ENCODE measurements at places on chromosomes 12 and 14. TPM values are rescaled to one million over a fixed set of nuclear protein-coding genes. Genes with fewer than 3 reads are reported as not detected.

KRT74 gene
- total RNA-seq: not detected

- DNase-seq: no peak
Measured at GRCh38 chr14:94123296-94123695, 6.1 kb downstream of the IFI27L2 start.

- peak; percentile 83 for DNase-seq
Measured at GRCh38 chr14:30214461-30215090, 286.9 kb upstream of the PRKD1 start.

GRCh38 chr12:101566318-101566717 is 28.5 kb upstream of the MYBPC1 start:
- DNase-seq: no peak

RD3L gene
- total RNA-seq: not detected

DNA sequence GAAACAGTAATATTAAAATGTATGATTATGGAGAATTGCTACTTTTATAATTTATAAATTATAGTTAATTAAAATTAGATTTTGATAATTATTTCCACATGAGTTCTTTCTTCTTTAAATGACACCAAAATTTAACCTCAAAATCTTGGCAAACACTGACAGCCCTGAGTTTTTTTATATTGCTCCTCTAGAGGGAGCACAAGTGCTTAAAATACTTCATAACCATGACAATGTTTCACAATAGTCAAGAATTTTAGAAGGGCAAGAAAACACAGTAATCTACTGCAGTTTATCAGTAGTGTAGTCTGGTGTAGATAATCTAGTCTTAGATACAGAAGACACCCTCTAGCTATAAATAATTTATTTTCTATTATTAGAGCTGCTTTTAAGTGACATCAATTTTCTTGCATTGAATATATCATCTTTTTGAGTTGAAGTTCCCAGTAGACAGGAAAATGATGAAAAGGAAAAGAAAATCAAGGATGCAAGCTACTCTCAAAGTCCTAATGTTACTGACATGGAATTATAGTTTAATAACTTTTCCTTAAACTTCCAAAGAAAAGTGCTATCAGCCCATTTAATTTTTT is 14.3 kb upstream of the PTGER2 start:
- peak; percentile 57 for DNase-seq

GRCh38 chr12:92560713-92561542 is 141.9 kb upstream of the PLEKHG7 start:
- DNase-seq: no peak

DNA sequence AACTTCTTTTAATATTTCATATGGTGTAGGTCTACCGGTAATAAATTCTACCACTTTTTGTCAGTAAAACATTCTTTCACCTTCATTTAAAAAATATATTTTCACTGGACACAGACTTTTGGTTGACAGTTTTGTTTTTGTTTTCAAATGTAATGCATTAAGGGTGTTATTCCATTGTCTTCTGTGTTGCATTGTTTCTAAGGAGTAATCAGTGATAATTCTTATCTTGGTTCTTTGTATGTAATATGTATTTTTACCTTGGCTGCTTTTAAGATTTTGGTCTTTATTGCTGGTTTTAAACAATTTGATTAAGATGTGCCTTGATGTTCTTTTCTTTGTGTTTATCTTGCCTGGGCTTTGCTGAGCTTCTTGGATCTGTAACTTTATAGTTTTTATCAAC is 4.1 kb downstream of the MAP1LC3B2 start:
- DNase-seq: no peak

DNA sequence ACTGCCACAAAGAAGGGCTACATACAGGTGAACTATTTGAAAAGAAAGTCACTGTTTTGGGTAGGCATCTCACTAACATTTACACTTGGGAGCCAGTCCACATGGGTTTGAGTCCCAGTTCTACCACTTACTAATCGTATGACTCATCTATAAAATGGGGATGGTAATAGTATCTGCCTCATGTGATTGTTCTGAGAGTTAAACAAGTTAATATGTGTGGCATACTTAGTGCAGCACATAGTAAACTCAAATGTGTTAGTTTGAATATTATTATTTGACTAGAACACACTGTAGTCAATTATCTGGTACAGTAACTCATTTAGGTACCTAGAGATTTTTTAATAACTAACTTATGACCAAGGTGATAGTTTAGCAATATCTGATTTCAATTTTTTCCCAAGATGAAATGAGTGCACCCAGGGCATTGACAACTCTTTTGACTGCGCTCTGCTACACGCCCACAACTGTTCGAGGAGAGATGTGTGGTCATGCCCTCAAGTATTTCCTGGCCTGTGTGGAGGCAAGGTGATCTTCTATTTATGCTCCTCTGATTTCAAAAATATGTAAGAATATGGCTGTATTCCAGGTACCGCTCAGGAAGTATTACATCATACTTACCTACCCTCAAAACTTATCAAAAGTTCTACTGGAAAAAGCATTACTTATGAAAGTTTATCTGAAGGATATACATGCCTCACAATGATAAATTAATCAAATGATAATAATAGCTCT is 210.6 kb upstream of the EGLN3 start:
- DNase-seq: no peak

KRT72 gene
- total RNA-seq: not detected

DNA sequence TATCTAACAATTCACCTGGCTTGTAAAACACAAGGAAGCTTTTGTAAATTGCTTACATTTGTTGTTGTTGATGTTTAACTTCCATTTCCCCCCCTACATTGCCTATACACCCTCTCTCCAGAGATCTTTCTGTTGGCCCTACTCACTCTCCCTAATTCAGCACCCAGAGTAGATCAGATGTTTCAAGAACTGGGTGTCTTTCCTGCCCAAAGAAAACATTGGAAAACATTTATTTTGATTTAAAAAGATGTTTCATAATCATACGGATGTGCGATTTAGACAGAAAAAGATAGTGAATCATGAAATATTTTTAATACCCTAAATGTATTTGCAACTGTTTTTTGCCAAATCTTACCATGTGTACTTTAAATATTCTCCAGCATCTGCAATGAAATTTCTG is 446.4 kb upstream of the RGS6 start:
- no peak for DNase-seq

- DNase-seq: no peak
Measured at GRCh38 chr14:95309261-95310051, 10.3 kb downstream of the CLMN start.

TTC5 gene
- total RNA-seq: 12.6 TPM

TTC9 gene
- 0.20 TPM for total RNA-seq

- DNase-seq: peak; percentile 73
Measured at GRCh38 chr14:51453869-51454268, 197.8 kb upstream of the FRMD6 start.

GRCh38 chr12:5514016-5514415 is 82.1 kb downstream of the NTF3 start:
- no peak for DNase-seq

- peak; percentile 82 for DNase-seq
Measured at GRCh38 chr12:9064815-9065606, 50.7 kb downstream of the A2M start.

MANSC1 gene
- 5.4 TPM for total RNA-seq

GRCh38 chr12:102064476-102064875 is 2.7 kb upstream of the WASHC3 start:
- DNase-seq: no peak

DPPA3 gene
- total RNA-seq: not detected

GRCh38 chr12:119804011-119804641 is 73.0 kb downstream of the CIT start:
- DNase-seq: peak; percentile 85

DNA sequence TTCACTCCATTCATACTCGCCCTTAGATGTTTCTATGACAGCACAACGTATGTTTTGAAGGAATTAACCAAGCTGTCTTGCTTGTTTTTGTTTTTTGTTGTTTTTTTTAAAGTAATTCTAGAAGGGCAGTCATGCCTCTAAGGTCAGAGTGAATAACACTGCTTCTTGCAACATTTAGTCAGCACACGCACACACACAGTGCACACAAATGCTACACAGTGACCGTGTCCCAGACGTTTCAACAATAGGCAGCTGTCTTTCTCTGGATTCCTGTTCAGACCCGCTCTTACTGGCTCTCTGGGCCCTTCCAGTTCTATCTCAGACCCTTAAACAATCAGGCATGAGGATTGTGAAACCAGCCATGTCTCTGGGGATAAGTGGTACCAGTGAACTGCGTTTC is 351.0 kb upstream of the FKBP4 start:
- no peak for DNase-seq

GRCh38 chr14:53108292-53109104 is 44.6 kb downstream of the DDHD1 start:
- no peak for DNase-seq

TMEM229B gene
- total RNA-seq: 0.40 TPM

DNA sequence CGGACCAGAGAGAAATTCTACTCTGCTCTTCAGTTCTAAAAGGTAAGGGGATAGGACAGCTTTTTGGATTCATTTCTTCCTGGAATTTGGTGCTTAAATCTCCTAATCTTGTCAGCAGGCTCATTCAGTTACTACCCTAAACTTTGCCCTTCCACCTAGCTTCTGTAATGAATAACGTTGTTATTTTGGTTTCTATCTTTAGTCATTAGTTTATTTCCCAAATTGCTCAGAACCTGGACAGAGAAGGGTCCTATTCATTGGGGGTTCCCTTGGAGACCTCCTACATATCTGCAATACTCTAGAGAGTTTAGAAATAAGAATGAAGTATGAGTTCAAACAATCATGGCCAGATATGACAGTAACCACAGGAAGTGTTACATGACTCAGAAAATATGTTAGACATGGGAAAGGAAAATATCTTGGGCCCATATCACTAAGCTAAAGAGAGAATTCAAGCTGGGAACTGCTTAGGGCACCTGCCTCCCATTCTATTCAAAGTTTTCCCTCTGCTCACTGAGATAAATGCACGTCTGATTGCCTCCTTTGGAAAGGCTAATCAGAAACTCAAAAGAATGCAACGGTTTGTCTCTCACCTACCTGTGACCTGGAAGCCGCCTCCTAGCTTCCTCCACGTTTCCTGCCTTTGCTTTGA is 87.9 kb downstream of the GAS2L3 start:
- peak; percentile 55 for DNase-seq

DNA sequence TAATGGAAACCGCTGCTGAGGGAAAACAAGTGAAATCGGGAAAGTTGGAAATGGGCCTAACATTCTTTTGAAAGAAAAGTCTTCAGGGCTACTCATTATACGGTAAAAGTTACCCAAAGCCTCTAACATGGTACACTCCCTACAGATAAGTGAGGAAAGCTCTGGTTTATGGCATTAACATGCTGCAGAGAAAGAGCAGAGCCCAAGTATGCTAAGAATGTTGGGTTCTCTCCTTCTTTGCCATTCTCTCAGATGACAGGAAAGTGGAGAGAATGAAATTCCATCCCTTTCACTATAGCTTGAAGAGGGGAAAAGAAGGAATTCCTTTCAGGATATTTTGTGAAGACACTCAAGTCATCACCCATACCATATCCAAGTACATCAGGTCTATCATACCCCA is 348.0 kb downstream of the SEC23A start:
- DNase-seq: no peak

- no peak for DNase-seq
Measured at GRCh38 chr14:91396959-91397815, 20.4 kb downstream of the CCDC88C start.

SH2B3 gene
- 34.7 TPM for total RNA-seq

GRCh38 chr12:44296624-44297197 is 460.8 kb downstream of the TMEM117 start:
- no peak for DNase-seq

GRCh38 chr12:47707905-47708543 is 2.2 kb upstream of the RPAP3 start:
- DNase-seq: no peak

DNA sequence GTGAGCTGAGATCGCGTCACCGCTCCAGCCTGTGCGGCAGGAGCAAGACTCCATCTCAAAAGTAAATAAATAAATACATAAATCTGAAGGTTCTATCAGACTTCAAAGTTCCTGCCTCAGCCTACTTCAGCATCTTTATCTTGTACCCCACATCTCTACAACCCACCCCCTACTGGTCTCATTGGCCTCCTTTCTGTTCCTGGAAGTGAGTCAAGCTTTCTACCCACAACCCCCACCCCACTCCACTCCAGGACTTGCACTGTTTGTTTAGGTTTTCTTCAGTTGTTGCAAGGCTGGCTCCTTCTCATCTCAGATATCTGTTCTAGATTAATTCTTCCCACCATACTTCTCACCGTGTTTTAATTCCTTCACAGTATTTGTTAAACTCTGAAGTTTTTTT is 714 bp upstream of the PSMC6 start:
- no peak for DNase-seq

CRADD gene
- 9.3 TPM for total RNA-seq

DNA sequence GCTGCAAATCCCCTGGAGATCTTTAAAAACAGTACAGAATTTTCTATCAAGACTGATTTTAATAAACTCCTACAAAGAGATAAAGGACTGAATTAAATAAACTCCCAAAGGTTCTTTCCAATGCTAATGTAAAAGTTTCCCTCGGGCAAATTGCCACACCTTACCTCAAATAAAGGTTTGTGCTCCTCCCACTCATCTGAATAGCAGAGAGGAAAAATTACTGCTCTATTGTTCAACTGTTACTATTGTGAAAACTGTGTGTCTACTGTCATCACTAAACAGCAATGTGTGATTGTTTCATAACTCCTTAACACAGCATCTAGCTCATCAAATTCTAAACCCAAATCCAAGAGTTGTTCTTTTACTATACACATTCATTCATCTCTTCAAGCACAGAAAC is 3.2 kb downstream of the SPTLC2 start:
- DNase-seq: no peak

ACOT4 gene
- total RNA-seq: 0.99 TPM

GRCh38 chr14:91977884-91978283 is 30.4 kb upstream of the FBLN5 start:
- DNase-seq: no peak

- no peak for DNase-seq
Measured at GRCh38 chr12:103571286-103571685, 15.8 kb upstream of the STAB2 start.

PPP1R1A gene
- not detected for total RNA-seq

GRCh38 chr12:11630046-11630706 is 19.3 kb upstream of the ETV6 start:
- DNase-seq: no peak

GRCh38 chr14:92589213-92589852 is 75.8 kb downstream of the RIN3 start:
- DNase-seq: peak; percentile 23

DNA sequence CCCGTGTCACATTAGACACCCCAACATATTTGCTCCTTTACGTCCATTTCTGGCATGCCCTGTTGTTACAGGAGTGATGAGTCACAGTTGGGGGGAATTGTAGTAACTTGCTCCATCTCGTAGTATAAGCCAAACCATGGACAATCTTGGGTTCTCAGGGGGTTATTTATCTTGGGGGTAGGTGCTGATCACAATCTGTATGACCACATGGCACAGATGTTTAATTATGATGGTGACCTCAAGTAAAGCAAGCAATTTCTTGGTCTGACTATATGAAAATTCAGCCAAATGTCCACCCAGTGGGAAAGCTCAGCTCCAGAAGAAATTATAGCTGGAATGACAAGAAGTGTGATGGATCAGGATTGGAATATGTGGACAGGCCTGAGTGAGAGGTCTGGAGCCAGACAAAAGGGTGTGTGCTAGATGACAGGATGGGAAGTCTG is 32.1 kb upstream of the STON2 start:
- no peak for DNase-seq

Data from lung microvascular endothelial cell (primary cell).